Forelimb muscle (tissue), 1 donor: ENCODE measurements at places on chromosomes 4 and X.
A peak's percentile ranks its signal among the peaks of the same experiment; 100 is the strongest.

GRCh38 chr4:137310593-137311490, 221.5 kb downstream of the PCDH18 start:
- DNase-seq = peak; percentile 44

DNA sequence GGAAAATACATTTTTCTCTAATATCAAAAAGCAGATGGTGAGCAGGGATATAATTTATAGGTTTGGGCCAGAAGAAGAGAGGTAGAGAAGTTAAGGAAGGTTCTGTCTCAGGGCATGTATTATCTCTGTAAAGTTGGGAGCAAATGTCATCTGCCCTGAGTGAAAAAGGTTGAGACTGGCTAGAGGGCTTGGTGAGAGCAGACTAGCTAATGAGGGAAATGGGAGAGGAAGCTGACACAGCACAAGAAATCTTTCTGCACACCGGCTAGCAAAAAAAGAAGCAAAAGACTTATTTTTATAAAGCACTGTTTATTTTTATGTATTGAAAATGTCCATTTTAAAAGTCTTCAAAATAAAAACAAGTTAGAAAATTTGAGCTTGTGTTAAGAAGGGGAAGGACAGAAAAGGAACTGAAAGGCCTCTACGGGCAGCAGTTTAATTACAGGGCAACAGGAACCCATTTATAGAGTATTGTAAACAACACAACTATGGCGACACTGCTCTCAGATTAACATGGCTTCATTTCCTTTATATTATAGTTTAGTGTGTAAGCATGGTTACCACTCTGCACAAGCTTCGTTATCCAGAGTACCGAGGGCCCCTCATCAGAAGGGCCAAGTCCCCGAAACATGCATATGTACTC, 17.4 kb downstream of the CD40LG start:
- DNase-seq = no peak

- no peak for DNase-seq
Observed at GRCh38 chrX:16138108-16138427, 14.7 kb downstream of the GRPR start.

- no peak for DNase-seq
Observed at GRCh38 chr4:174397366-174398155, 113.8 kb downstream of the CEP44 start.

- DNase-seq = no peak
Observed at GRCh38 chr4:153541456-153542096, 75.4 kb downstream of the TMEM131L start.

DNA sequence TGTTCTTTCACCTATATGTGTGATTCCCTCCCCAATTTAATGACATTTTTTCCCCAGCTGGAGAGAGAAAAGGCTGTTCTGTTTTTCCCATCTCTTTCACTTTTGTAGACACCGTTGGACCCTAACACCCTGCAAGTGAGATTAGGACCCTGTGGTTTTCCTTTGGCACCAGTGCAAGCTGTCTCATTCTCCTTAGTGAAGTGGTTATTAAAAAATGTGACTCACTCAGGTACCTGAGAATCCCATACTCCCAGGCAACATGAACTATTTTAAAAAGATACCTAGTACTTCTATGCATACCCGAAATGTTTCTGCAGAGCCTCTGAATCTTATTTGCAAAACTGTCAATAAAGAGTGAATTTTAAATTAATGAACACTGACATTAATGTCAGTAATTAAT, 175.7 kb upstream of the TBC1D9 start:
- no peak for DNase-seq

- no peak for DNase-seq
Observed at GRCh38 chrX:130893356-130894085, 9.5 kb downstream of the ENOX2 start.

- DNase-seq = no peak
Observed at GRCh38 chrX:117936118-117936517, 180.5 kb downstream of the KLHL13 start.

DNA sequence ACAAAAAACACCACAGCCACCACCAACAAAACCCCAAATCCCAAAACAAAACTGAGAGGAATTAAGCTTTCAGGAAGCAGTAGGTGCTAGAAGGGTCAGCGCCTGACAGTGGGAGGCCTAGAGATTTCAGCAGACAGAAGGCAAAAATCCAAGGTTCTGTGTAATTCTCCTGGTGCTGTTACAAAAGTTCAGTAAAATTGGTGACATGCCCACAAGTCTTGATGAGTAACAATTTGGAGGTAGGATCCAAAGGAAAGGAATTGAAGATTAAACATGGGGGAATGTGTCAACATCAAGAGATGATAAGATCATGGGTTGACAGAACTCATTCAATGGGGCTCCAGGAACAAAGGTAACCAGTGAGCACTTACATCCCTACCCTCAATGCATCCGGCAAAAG, 653.8 kb upstream of the CPEB2 start:
- DNase-seq = no peak

GRCh38 chr4:38803833-38804653, 548 bp downstream of the TLR1 start:
- DNase-seq = no peak

DNA sequence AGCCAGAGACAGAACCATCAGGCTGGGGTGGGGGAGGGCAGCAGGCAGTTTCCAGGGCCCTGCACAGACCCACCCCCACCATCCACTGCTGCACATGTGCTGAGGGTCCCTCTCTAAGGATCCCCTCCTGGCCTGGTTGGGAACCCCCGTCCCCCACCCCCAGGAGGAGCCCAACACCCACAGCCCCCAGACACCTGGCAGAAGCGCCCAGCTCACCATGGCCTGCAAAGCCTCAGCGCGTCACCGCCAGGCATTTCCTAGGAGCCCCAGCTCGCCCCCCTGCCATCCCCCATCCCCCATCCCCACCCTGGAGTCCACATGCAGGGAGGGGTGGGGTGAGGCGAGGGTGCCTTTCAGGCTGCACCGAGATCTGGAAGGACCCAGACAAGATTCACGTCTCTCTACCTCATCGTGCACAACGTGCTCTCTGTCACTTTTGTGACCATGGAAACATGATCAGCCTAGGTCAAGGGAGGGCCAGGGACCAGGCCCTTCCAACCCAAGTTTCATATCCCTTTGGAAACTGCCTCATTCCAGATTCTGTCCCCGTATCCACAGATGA, 9.3 kb downstream of the MXD4 start:
- DNase-seq = no peak

GRCh38 chr4:25901030-25901430, 13.0 kb upstream of the SMIM20 start:
- no peak for DNase-seq

DNA sequence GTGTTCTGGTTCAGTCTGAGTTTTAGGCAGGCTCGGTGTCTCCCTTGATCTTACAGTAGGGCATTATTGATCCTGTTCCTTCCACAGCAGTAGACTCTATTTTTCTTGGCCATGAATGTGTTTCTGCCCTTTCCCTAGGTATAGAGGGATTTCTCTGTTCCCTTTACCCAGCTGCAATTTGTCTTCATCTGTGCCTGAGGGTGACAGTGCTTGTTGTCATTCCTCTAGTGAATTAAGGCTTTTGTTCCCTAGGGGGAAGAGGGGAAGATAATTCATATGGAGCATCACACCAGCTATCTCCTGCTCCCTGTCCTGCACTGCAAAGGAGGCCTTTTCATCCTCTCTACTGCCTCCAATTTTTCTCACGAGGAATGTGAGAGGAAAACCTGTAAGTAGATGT, 39.7 kb upstream of the CXorf51A start:
- DNase-seq = no peak

DNA sequence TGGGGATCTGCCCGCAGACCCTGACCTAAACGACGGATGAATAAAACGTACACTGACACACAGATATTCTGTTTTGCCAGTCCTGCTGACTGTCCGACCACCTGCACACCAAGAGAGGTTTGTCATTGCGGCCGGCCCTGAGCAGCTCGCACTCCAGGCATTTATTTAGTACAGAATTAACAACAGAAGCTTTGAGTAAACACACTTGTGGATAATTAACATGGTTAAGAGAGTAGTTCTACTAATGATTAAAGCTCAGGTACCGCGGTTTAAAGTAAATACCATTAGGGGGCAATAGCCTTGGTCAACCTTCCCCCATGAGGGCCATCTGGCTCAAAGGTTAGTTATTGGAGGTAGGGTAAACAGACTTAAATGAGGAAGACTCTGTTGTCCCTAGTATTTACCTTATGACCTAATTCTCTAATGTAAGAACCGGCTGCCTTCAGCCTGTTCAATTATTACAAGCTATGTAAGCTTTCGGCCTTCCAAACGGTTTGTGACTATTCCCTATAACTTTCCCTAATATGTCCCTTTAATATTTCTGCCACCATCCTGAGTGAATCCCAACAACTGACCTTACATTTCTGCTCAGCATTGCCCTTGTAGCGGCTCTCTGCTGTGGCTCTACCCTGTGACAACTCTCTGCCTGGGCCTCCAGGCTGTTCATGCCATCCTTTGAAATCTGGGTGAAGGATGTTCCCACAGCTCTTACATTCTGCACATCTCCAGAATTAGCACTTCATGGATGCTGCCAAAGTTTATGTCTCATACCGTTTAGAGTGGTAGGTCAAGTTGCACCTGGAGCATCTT, 46.9 kb upstream of the SYTL5 start:
- no peak for DNase-seq

- DNase-seq = peak; percentile 1
Observed at GRCh38 chr4:117134386-117134785, 49.0 kb upstream of the TRAM1L1 start.

GRCh38 chrX:38610849-38611248, 49.5 kb downstream of the TSPAN7 start:
- DNase-seq = no peak

DNA sequence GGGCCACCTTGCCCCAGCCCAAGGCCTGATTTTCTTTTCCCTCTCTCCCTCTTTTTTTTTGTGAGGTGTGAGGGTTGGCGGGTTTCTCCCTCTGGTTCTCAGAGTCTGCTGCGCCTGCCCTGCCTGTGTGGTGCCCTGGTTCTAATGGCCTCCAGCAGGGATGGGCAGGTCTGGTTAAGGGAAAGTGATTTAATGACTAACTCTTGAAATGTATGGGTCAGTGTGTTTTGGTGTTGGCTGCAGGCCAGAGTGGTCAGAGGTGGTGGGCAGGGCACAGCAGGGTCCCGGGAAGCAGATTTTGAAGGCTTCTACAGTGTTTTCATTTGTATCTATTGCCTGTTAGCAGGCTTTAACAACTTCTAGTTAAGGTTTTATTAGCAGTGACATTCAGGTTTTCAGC, 39.0 kb downstream of the JADE1 start:
- DNase-seq = no peak

- peak; percentile 61 for DNase-seq
Observed at GRCh38 chr4:174717828-174718227, 111.2 kb downstream of the GLRA3 start.

DNA sequence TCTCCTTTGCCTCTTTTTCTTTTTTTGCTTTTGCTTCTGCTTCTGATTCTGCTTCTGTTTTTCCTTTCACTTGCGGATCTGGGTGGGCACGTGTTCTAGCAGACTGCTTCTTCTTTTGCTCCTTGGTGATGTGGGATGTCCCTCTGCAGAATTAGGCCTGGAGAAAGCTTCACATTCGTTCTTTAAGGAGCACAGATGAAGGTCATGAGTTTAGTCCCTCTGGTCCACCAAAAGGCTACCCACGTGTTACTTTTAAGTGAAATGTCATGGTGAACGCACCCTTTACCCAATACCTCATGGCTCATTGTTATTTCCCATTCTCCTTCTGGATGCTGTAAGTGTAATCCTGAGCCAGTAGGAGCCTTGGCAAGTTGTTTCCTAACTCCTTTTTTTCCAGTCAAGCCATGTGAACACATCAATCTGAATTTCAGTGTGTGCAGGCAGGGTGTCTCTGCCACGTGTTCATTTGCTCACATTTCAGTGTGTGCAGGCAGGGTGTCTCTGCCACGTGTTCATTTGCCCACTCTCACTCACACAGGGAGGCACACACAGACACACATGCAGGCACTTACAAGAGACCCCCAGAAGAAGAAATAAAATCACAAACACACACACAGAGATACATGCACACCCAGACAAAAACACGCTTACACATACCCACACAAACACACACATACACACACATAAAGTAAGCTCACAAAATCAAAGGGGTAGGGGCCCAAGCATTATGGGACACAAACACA, 36.9 kb downstream of the NBDY start:
- DNase-seq = no peak

GRCh38 chrX:121479406-121479805, 432.0 kb downstream of the GLUD2 start:
- no peak for DNase-seq

DNA sequence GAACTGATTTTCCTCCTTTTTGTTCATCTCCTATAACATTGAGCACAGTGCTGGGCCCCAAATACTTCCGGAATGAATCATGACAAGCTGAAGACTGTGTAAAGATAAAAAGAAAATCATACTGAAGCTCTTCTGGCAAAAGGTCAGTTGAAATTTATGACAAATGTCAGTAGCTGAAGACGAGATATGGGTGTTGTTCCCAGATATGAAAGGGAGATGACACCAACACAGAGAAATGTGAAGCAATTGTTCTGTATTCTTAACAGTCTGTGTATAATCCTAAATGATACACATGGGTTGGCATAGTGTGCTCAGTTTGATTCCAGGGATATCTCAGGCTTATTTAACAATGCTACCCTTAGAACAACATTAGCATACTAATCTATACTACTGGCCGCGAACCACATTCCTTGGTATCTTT, 170.5 kb upstream of the PITX2 start:
- no peak for DNase-seq

DNA sequence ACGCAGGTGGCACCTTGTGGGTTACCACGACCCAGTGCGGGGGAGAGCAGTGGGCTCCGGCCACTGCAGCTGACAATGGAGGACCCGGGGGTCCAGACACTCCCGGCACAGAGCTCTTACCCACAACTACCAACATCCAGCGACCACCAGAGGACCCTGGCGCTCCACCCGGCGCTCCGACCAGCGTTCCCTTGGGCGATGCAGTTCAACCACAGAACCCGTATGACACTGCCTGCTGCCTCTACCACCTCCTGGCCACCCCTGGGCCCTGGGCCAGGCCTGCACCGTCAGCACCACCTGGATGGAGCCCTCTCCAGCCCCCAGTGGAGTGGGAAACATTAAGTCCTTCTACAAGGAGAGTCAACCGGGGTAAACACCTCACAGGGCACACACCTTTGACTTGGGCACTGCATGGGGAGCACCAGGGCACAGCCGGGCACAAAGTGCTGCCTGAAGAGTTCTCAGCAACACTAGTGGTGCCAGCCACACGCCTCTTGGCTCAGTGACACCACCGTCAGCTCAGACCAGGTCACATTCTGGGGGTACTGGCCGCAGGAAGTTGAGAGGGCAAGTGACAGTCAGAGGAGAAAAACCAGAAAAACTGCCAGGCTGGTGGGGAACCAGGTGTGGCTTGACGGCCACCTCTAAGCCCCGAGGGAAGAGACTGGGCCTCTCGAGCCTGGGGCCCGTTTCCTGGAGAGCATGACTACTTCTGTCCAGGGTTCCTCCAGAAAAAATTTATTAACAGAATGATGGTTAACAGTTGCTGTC, 2.6 kb downstream of the CTBP1 start:
- no peak for DNase-seq
